ENCODE measurements at places on chromosomes 12 and 14.

DNA sequence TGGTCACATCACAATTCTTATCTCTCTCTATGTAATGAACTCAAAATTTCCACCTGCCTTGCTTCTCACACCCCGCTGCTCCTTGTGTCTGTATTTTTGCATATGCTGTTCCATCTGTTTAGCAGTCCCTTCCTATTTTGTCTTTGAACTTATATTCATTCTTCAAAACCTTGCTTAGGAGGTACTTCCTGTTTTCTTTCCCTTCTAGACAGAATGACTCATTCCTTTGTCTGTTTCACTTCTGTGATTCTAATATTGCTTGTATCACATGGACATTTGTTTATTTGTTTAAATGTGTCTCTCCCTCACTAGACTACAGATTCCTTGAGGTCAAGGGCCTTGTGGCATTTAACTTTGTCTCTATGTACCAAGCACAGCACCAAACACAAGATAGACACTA, 424.2 kb downstream of the ETNK1 start:
- H3K4me1 ChIP-seq = peaks cover 4% of the 10 kb centered on the region
- DNase-seq = no peak
- no peak overlapping the region for H3K4me3 ChIP-seq
- no peaks in the 10 kb centered on the region for H3K27me3 ChIP-seq
- no peak overlapping the region for H3K27ac ChIP-seq

GRCh38 chr14:41615011-41615595, 8.4 kb downstream of the LRFN5 start:
- no peak overlapping the region for H3K27ac ChIP-seq
- DNase-seq = no peak
- no peaks in the 10 kb centered on the region for H3K36me3 ChIP-seq
- H3K27me3 ChIP-seq = peaks cover 17% of the 10 kb centered on the region

GRCh38 chr14:71591929-71592328, 340.3 kb upstream of the RGS6 start:
- peaks cover 19% of the 10 kb centered on the region for H3K4me1 ChIP-seq
- no peak overlapping the region for H3K27ac ChIP-seq
- H3K4me3 ChIP-seq = no peak overlapping the region
- no peak for DNase-seq
- H3K27me3 ChIP-seq = no peaks in the 10 kb centered on the region

DNA sequence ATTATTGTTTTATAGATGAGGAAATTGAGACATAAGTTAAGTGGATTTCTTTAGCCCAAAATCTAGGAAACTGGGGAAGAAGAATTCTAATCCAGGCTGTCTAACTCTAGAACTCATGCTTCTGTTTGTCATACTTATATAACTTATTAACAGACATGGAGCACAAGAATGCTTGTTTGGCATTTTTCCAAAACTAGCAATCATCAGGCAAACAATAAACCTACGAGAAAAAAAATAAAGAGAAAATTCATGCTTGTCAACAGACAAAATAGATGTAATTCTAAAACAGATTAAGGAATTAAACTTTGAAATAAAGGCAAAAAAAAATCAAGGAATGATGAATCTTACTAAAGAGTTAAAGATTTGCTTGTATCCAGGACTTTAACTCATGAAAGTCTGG, 103.1 kb downstream of the METTL25 start:
- DNase-seq = no peak
- H3K27ac ChIP-seq = no peak overlapping the region
- no peaks in the 10 kb centered on the region for H3K4me1 ChIP-seq
- H3K27me3 ChIP-seq = no peaks in the 10 kb centered on the region
- peaks cover 24% of the 10 kb centered on the region for H3K36me3 ChIP-seq

- H3K4me3 ChIP-seq = no peak overlapping the region
- H3K27me3 ChIP-seq = peaks cover 22% of the 10 kb centered on the region
- no peaks in the 10 kb centered on the region for H3K36me3 ChIP-seq
- peaks cover 7% of the 10 kb centered on the region for H3K4me1 ChIP-seq
- H3K27ac ChIP-seq = no peak overlapping the region
- no peak for DNase-seq
Observed at GRCh38 chr12:3207858-3208257, 130.7 kb downstream of the TSPAN9 start.

- no peaks in the 10 kb centered on the region for H3K4me1 ChIP-seq
- H3K27ac ChIP-seq = peak overlapping the region; percentile 70
- H3K4me3 ChIP-seq = no peak overlapping the region
- no peaks in the 10 kb centered on the region for H3K27me3 ChIP-seq
- no peak for DNase-seq
- no peaks in the 10 kb centered on the region for H3K36me3 ChIP-seq
Observed at GRCh38 chr12:80777587-80777986, 60.9 kb downstream of the MYF5 start.

DNA sequence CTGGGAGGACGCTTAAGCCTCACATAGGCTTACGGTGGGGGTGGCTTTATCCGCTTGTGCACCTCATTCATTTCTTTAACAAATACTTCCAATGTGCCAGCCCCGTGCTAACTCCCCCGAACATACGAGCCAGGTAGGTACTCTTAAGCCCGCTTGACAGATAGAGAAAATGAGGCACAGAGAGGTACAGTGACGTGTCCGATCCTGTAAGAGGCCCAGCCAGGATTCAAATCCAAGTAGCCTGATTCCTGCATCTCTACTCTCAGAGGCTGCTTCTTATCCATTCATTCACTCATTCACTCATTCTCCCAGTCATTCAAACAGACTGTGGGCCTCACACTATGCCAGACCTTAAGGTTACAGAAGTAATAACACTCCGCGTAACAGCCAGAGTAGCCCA, 477 bp downstream of the OAS3 start:
- H3K27ac ChIP-seq = peak overlapping the region; percentile 38
- no peaks in the 10 kb centered on the region for H3K36me3 ChIP-seq
- H3K4me1 ChIP-seq = peaks cover 19% of the 10 kb centered on the region
- no peak for DNase-seq

DNA sequence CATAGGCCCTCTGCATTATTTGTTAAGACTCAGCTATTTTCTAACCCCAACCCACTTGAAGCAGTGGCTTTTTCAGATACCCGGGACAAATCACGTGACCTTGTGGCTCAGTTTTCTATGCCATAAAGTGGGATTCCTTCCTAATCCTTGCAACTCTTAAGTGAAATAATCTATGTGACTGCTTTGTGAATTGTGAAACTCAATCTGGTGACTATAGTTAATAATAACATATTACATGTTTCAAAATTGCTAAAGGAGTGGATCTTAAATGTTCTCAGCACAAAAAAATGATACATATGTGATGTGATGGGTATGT, 17.3 kb downstream of the EML1 start:
- no peak overlapping the region for H3K4me3 ChIP-seq
- H3K27ac ChIP-seq = no peak overlapping the region
- no peaks in the 10 kb centered on the region for H3K36me3 ChIP-seq
- DNase-seq = no peak
- H3K4me1 ChIP-seq = no peaks in the 10 kb centered on the region
- H3K27me3 ChIP-seq = peaks cover 48% of the 10 kb centered on the region

- H3K27ac ChIP-seq = peak overlapping the region; percentile 87
- H3K4me1 ChIP-seq = peaks cover 73% of the 10 kb centered on the region
- peaks cover 50% of the 10 kb centered on the region for H3K36me3 ChIP-seq
Observed at GRCh38 chr12:113130457-113131135, 5.0 kb downstream of the RASAL1 start.

DNA sequence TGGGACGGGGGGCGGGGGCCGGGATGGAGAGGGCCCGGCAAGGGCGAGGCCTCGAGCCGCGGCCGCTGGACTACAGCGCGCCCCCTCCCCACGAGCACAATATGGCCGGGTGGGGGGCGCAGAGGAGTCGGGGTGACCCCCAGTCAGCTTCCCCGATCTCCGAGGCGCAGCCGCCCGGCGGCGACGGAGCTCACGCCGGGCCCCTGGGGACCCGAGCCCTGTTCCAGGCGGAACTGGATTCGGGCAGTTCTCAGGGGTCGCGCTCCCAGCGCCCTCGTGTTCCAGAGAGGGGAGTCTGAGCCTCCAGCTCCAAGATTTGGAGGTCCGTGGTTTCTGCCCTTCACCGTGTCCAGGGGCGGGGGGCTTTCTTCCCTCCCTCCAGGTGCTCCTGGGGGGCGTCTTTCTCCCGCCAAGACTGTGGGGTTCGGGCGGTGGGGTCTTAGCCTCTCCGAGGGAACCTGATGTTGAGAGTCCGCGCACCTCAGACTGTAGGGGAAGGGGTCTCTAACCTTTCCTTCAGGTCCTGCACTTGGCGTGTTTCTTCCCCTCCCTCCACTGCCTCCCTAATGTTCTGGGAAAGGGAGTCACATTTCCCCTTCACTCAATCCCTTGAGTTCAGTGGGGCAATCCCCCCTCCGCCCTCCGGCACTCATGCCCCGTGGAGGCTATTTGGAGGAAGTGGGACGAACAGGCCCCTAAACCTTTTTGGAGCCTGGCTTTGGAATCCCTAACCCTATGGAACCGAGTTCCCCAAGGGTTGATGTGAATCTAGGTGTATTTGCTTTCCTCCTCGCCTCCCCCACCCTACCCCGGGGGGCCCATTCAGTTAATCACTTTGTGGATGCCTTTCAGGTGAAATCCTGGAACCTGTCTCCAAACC, 584 bp downstream of the ACVR1B start:
- H3K4me3 ChIP-seq = peak overlapping the region; percentile 75
- peaks cover 17% of the 10 kb centered on the region for H3K27me3 ChIP-seq
- peaks cover 46% of the 10 kb centered on the region for H3K4me1 ChIP-seq
- H3K36me3 ChIP-seq = no peaks in the 10 kb centered on the region
- no peak for DNase-seq
- peak overlapping the region; percentile 20 for H3K27ac ChIP-seq

DNA sequence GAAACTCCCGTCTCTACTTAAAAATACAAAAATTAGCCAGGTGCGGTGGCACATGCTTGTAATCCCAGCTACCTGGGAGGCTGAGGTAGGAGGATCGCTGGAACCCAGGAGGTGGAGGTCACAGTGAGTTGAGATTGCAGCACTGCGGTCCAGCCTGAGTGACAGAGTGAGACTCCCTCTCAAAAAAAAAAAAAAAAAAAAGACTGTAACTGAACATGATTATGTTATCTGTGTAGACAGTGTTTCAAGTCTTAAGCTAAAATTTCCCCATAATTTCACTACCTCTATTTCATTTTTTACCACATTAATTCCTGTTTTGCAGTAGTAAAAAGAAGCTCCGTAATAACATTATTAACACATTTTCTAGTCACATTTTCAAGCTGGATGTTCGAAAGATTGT, 5.4 kb downstream of the PLBD1 start:
- DNase-seq = no peak
- peaks cover 8% of the 10 kb centered on the region for H3K27me3 ChIP-seq
- no peaks in the 10 kb centered on the region for H3K36me3 ChIP-seq
- peaks cover 16% of the 10 kb centered on the region for H3K4me1 ChIP-seq
- H3K4me3 ChIP-seq = no peak overlapping the region
- no peak overlapping the region for H3K27ac ChIP-seq

DNA sequence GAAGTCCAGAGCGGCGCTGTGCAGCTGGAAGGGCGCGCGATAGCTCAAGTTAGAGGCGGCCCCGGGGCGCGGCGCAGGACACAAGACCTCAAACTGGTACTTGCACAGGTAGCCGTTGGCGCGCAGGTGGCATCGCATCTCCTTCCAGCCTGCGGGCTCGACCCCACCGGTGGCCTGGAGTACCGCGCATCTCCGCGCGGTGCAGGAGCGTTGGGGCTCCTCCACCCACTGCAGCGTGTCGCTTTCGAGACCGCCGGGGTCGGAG, 553 bp downstream of the CLEC14A start:
- H3K4me1 ChIP-seq = peaks cover 16% of the 10 kb centered on the region
- no peak overlapping the region for H3K27ac ChIP-seq
- no peak for DNase-seq
- H3K36me3 ChIP-seq = no peaks in the 10 kb centered on the region
- H3K27me3 ChIP-seq = peaks cover 29% of the 10 kb centered on the region

Measured in stimulated activated naive B cell treated with anti-CD40 and anti-IgM and Interleukin-4, amounts not matched to agents 10 μg/mL and 1 μg/mL and 100 μg/mL, for 72 hours (primary cell).